ENCODE measurements at places on chromosomes 7 and 10.
A peak's percentile ranks its signal among the peaks of the same experiment; 100 is the strongest.

DNA sequence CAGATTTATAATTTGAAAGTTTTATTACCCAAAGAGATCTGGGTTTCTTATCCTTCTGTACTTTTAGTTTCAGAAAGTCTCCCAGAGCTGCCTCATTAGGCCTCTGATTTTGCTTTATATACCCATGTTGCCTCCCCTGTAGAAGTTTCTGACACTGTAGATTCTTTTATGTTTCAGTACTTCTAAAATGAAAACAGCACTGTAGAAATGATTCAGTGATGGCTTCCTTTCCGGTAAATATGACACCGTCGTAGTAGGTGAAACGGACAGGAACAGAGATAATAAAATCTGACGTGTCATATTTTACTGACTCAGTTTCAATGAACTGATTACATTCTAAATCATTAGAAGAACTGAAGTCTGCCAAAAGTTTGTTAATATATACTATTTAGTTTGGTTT is 272.7 kb downstream of the TWIST1 start:
- no peak for DNase-seq

GRCh38 chr10:28047061-28047460 is 48.2 kb upstream of the ODAD2 start:
- no peak for DNase-seq

GRCh38 chr10:22704471-22704911 is 9.9 kb downstream of the PIP4K2A start:
- DNase-seq, result no peak

- DNase-seq, result peak; percentile 35
These were observed at the start of gene CALHM2 for GRCh38 chr10:103451831-103452505. TSS of gene CALHM2 (minus strand) at chr10:103452370. CDS start at chr10:103449941, 2,429 bp downstream.

- DNase-seq, result no peak
These were observed 127.0 kb downstream of the ANK3 start for GRCh38 chr10:60262647-60263126.

DNA sequence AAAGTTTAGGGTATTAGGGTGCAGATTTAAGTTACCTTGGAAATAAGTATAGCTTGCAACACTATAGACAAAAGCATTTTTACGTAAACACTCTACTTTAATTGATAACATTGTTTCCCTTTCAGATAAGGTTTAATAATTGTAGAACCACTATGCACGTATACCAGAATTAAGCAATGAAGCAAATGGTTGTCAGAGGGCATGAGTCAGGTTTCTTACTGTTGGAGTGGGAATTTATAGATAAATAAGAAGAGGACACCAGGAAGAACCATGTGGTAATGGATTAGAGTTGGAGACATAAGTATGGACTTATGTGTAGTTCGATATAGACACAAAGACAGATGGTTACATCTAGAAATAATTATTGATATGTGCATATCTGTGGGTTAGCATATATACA is 355.6 kb downstream of the ETV1 start:
- no peak for DNase-seq

GRCh38 chr10:103745341-103746247 is 109.8 kb downstream of the SH3PXD2A start:
- DNase-seq, result no peak

- peak; percentile 16 for DNase-seq
These were observed 14.5 kb downstream of the KLF14 start for GRCh38 chr7:130719541-130719940.

DNA sequence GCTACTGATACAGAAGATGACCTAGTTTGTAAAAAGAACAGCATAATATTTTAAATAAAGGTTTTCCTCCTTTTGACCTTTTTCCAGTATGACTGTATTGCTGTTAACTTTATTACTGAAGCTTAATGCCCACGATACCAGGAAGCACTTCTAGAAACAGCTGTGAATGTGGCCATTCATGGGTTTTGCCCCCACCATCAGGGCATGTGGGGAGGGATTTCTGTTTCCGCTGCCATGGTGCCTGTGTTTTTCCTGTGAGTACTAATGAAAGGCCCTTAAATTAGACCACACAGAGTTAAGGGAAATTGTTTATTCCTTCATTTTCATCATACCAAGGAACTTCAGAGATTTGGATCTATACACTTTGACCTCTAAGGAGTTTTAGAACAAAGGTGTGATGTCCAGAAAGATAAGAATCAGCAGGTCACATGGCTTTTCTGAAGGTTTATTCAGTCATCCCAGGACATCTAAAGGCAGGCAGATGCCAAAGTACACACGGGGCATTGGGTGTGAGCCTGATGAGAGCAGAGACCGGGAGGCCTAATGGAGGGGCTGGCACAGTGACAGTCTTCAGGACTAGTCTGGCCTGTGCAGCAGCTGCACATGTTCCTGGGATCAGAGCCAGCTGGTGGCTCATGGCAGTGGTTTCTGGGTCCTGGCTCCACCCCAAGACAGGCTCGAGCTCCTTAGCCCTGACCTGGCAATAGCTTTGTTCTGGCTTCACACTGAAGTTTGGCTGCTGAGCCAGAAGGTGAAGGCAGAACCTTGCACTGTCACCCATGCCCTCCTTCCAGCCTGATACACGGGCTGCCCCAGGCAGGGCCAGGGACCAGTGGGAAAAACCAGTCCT is 190.9 kb downstream of the REEP3 start:
- DNase-seq, result peak; percentile 51

DNA sequence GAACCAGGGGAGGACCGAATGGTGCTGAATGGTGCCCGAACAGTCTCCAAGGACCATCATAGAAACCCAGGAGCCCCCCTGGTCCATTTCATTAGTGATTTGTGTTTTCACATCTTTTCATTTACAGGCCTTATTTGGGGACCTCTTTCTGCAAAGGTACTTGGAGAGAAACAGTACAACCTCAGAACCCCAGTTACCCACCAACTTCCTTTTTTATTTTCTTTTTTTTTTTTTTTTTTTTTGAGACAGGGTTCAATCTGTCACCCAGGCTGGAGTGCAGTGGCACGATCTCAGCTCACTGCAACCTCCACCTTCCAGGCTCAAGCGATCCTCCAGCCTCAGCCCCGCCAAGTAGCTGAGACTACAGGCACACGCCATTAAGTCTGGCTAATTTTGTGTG is 13.0 kb upstream of the ELN start:
- DNase-seq, result no peak

DNA sequence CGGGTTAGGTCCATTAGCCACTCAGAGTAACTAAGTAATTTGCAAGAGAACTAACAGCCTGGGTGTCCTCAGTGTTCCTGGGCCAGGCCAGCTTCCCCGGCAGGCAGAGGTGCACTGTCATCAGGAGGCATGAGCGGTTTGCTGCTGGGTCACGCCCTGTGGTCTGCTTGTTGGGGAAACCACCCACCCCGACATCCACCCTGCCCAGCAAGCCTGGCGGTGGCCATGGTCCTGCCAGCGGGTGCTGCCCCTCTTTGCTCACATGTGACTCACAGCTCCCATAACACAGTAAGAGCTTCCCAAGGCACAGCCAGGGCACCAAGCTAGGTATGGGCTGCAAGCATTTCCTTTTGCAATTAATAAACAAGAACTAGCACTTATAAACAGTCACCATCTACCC is 75.9 kb downstream of the RGS10 start:
- DNase-seq, result no peak

GRCh38 chr7:127413326-127413725 is 20.8 kb upstream of the ZNF800 start:
- DNase-seq, result no peak

DNA sequence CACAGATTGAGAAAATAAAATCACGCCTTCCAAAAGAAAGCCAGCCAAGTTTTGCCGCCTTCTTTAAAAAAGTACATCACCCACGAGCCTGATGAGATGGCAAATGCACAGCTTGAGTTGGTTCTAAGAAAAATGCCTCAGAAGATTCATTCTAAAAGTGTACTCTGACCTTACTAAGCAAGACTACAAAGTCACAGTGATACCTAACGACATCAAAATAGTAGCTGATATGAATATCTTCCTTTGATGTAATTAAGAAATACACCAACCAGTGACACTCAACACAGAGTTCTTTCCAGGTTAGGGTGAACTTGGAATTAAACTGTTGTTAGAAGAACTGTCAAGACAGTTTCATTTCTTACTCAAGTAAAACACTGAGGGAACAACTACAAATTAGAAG is 78.0 kb upstream of the AMPH start:
- DNase-seq, result no peak

DNA sequence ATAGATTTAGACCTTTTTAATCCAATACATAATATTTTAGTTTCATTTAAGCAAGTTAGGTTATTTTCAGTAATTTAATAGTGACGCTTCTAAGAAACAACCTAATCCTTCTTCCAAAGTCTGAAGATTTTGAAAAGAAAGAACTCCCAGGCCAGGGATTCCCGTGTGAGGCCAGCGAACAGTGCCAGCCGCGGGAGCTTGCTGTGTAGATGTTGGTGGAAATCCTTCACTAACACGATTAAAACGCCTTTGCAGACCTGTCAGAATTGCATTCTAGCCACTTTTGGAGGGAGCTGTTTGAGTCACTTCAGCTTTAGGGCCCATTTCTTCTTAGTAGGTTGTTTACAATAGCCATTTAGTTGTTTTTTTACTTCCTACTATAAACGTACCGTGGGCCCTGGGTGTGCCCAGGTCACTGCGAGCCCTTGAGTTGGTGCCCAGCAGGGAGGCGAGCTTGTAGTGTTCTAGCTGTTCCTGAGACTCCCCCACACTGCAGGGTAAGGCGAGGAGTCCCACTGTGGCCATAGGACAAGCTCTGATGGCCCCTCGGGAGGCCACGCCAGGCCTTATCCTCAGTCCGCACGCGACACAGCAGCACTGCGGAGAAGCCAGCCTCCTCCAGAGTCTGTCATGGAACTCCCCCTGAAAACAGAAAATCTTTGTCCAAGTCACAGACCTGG is 32.3 kb downstream of the PPP2R2D start:
- DNase-seq, result no peak

DNA sequence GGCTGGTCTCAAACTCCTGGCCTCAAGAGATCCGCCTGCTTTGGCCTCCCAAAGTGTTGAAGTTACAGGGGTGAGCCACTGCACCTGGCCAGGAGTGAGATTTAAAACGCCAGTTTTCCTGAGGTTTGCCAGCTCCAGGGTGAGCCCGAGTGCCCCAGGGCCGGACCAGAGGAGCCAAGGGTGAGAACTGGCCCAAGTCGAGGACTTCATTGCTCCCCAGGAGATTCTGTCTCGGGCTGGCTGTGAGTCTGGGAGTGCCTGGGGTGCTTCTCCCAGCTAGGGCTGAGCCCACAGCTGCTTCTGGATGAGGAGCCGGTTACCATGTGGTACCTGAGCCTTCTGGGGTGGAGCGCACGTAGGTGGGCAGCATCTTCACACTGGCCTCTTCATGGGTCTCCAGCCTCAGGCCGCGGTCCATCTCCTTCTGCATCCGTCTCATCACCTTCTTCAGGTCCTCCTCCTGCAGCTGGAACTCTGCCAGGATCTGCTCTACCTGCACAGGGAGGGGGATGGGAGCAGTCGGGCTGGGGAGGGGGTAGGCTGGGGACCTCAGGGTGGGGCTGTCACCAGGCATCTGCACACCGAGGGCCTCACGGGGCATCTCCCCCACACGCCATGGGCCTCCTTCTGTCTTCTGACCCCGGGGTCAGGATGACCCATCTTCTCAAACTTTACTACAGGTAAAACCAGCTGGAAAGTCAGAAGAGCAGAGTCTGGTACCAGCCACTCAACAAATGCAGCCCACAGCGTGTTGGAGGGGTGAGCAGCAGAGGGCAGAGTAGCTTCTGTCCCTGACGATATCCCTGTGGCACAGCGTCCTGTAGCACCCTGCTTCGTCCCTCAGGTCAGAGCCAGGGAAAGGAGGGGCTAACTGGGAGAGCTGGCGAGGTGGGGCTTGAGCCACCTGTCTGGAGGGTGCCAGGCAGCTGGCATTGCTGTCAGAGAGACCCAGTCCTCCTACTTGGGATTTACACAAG is 12.1 kb upstream of the MYL7 start:
- no peak for DNase-seq

DNA sequence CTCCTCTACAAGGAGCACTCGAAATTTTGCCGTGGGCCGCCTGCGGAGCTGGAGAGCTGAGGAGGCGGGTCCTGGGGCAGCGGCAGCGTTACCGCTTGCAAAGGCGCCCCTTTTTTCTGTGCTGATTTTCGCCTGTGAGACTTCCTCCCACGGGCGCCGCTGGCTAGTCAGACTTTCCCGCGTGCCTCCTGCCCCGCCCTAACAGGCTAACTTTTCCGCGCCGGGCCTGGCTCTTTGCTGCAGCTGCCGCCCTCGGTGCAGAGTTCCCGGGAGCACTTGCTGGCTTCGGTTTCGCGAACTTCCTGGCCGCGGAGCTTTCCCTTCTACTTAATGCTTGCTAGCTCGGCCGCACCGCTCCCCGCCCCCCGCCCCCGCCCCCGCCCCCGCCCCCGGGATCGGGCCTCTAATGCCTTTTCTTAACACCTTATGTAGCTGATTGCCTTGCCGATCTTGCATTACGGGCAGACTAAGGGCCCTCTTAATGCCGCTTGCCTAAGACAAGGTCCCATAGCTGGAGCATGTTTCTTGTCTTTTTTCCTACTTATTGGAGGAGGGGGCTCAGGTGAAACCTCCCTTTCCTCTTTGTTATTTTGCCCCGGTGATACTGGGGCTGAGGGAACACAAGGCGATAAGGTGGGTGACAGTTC is 37.9 kb upstream of the RASGEF1A start:
- DNase-seq, result peak; percentile 6

- DNase-seq, result no peak
These were observed 48.5 kb downstream of the ANLN start for GRCh38 chr7:36438211-36438610.

DNA sequence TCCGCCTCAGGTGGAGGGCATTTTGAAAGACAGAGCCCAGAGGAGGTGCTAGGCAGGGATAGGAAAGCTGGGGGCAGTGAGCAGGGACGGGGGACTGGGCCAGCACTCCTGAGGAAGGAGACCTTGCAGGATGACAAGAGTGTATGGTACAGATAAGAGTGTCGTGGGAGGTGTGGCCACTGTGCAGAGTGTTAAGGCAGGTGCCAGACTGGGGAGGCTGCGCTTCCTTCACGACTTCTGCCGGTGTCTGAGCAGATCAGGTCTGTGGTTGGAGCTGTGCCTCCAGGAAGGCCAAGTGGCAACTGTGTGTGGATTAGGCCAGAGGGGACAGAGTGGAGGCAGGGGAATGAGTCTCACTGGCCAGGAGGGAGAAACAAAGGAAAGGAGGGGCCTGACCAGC is 161.7 kb downstream of the HIBADH start:
- no peak for DNase-seq

DNA sequence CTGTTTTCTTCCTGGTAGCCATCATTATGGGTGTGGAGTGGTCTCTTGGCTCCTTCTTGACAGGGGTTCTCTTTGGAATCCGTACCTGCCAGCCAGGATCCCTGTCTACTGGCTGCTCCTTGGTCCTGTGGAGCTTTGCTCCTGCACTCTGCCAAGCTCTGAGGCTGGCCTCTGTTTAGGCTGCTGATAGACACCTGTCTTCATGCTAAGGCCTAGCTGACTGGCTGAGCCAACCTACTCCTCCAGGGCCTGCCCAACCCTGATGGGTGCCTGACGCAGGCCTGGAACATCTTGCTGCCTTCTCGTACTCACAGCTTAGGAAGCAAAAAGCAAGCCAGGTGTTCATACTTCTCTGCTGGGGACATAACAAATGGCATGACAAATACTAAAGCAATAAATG is 333.6 kb upstream of the ZNF32 start:
- no peak for DNase-seq

DNA sequence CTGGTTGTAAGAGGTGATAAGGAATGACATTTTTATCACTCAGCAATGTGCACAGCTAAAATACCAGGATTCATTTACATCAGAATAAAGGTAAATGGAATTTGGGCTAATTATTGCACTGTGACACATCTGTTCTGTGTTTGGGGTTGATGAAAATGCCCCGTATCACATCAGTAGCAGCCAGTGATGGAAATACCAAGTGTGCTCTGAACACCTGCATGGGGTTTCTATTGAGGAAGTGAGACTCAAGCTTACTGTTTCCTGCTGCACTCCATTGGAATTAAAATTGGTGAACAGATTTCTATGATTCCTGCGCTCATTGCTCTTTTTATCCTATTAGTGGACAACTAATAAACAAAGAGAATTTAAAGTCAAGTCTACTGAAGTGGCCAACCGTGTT is 296.9 kb downstream of the NRG3 start:
- DNase-seq, result no peak

Measured in NCI-H1417 (cell line).